ENCODE measurements at places on chromosomes 12 and 14. TPM values are rescaled to one million over a fixed set of nuclear protein-coding genes. Genes with fewer than 3 reads are reported as not detected.

DHRS2 gene
- total RNA-seq = 0.21 TPM

IL23A gene
- not detected for total RNA-seq

AICDA gene
- not detected for total RNA-seq

CLEC4D gene
- not detected for total RNA-seq

FOXG1 gene
- not detected for total RNA-seq

FAIM2 gene
- not detected for total RNA-seq

POTEM gene
- not detected for total RNA-seq

DPY19L2 gene
- 0.14 TPM for total RNA-seq

WNT5B gene
- 8.7 TPM for total RNA-seq

All from airway epithelial cell (primary cell).